ENCODE measurements at places on chromosomes 4 and X.

GRCh38 chrX:63930140-63930539 lies 145.1 kb upstream of the ARHGEF9 start:
- no peaks in the 10 kb centered on the region for H3K4me1 ChIP-seq
- no peaks in the 10 kb centered on the region for H3K27me3 ChIP-seq
- no peaks in the 10 kb centered on the region for H3K36me3 ChIP-seq
- H3K27ac ChIP-seq, result no peak overlapping the region
- no peak for DNase-seq

DNA sequence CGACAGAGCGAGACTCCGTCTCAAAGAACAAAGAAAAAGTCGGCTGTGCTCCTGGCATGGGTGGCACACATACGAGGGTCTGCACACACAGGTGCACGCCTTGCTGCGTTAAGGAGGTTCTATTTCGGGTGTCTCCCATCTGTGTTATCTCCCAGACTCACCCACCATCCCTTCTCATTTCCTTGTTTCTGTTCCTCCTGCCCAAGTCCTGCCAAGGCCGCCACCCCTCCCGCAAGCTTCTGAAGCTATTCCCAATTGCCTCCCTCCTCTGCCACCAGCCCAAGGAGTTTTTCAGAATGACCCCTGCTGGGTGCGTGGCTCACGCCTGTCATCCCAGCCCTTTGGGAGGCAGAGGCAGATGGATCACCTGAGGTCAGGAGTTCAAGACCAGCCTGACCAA lies 6.0 kb upstream of the IL3RA start:
- H3K4me3 ChIP-seq, result no peak overlapping the region
- no peak overlapping the region for H3K27ac ChIP-seq
- no peaks in the 10 kb centered on the region for H3K4me1 ChIP-seq
- DNase-seq, result no peak
- no peaks in the 10 kb centered on the region for H3K36me3 ChIP-seq
- peaks cover 3% of the 10 kb centered on the region for H3K27me3 ChIP-seq

- no peak for DNase-seq
- H3K27me3 ChIP-seq, result no peaks in the 10 kb centered on the region
- no peak overlapping the region for H3K27ac ChIP-seq
- H3K36me3 ChIP-seq, result no peaks in the 10 kb centered on the region
- no peaks in the 10 kb centered on the region for H3K4me1 ChIP-seq
- no peak overlapping the region for H3K4me3 ChIP-seq
These were observed 130.5 kb upstream of the TTC29 start for GRCh38 chr4:147076179-147076578.

- H3K36me3 ChIP-seq, result no peaks in the 10 kb centered on the region
- no peaks in the 10 kb centered on the region for H3K27me3 ChIP-seq
- no peak overlapping the region for H3K4me3 ChIP-seq
- no peaks in the 10 kb centered on the region for H3K4me1 ChIP-seq
- DNase-seq, result no peak
These were observed 384.8 kb downstream of the FAM133A start for GRCh38 chrX:94058728-94059382.

- peaks cover 48% of the 10 kb centered on the region for H3K4me1 ChIP-seq
- no peaks in the 10 kb centered on the region for H3K27me3 ChIP-seq
- no peak overlapping the region for H3K4me3 ChIP-seq
- DNase-seq, result peak; percentile 66
These were observed 132.2 kb downstream of the AFAP1 start for GRCh38 chr4:7807351-7807921.

DNA sequence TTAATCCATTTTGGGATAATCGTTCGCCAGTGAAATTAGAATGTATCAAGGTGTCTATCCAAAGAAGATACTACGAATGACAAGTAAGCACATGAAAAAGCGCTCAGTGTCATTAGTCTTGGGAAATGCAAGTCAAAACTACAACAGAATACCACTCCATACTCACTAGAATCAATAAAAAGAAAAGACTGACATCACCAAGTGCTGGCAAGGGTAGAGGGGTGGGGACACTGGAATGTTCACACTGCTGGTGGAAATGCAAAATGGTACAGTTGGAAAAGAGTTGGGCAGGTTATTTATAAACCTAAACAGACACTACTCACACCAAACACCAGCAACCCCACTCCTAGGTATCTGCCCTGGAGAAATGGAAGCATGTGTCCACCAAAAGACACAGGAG lies 11.2 kb downstream of the WDR1 start:
- H3K27me3 ChIP-seq, result no peaks in the 10 kb centered on the region
- peaks cover 79% of the 10 kb centered on the region for H3K4me1 ChIP-seq
- peak overlapping the region; percentile 10 for H3K27ac ChIP-seq
- no peak for DNase-seq

GRCh38 chr4:70688795-70689231 lies 481 bp downstream of the UTP3 start:
- DNase-seq, result no peak
- peaks cover 27% of the 10 kb centered on the region for H3K36me3 ChIP-seq
- H3K4me1 ChIP-seq, result peaks cover 3% of the 10 kb centered on the region
- peak overlapping the region; percentile 94 for H3K27ac ChIP-seq
- no peaks in the 10 kb centered on the region for H3K27me3 ChIP-seq

GRCh38 chrX:40871385-40872082 lies 136.2 kb upstream of the MED14 start:
- peaks cover 2% of the 10 kb centered on the region for H3K4me1 ChIP-seq
- H3K36me3 ChIP-seq, result no peaks in the 10 kb centered on the region
- no peak overlapping the region for H3K4me3 ChIP-seq
- peak; percentile 4 for DNase-seq
- peak overlapping the region; percentile 12 for H3K27ac ChIP-seq

DNA sequence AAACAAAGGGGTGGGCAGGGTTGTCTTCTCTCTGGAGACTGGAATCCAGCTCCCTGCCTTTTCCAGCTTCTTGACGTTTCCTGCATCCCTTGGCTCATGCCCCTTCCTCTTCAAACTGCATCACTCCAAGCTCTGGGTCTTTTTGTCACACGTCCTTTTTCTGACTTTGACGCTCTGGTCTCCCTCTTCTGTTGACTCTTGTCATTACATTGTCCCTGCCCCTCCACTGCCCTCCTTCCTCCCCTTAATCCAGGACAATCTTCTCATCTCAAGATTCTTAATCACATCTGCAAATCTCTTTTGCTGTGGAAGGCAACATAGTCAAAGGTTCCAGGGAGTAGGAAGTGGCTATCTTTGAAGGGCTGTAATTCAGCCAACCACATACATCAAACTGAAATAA lies 178.3 kb downstream of the TMA16 start:
- no peaks in the 10 kb centered on the region for H3K36me3 ChIP-seq
- no peak for DNase-seq
- H3K27ac ChIP-seq, result no peak overlapping the region

DNA sequence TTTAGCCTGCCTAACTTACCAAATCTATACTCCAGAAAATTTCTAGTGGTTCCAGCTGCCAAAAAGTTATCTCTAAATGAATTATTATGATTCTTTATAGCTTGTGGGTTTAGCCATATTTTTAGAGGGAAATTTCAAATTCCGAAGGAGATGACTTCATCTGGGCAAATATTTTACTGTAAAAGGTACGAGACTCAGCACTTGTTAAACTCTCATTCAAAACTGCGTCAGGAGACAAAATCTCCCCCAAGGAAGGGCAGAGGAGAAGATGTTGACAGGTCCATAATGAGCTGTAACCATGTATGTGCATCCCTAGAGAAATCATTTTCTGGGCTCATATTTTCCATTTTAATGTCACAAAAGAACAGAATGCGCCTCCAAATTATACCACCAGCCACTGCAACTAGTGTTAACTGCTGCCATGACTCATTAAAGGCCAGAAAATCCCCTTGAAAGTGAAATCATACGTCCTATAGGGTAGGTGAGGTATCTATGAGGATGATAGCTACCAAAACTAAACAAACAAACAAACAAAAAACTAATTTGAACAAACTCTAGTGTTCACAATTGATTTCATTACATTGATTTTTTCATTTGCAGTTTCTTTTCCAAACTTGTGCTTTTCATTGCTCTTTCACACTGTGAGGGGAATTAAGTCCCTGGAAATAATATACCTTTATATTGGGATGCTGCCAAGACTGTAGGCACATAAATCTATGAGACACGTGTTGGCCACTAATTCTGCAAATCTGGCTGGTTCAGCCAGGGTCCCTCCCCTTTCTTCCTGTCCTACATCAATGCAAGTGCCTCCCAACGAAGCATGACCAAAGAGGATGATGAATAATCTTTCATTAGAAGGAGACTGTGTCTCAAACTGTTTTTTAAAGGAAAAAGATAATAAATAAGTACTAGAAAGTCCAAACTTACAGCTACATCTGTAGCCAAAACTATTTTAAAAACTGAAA lies 85.8 kb downstream of the ARHGAP6 start:
- DNase-seq, result peak; percentile 11
- H3K4me1 ChIP-seq, result no peaks in the 10 kb centered on the region
- no peaks in the 10 kb centered on the region for H3K36me3 ChIP-seq
- no peak overlapping the region for H3K4me3 ChIP-seq
- H3K27me3 ChIP-seq, result no peaks in the 10 kb centered on the region

- no peaks in the 10 kb centered on the region for H3K4me1 ChIP-seq
- H3K36me3 ChIP-seq, result no peaks in the 10 kb centered on the region
- no peaks in the 10 kb centered on the region for H3K27me3 ChIP-seq
- no peak overlapping the region for H3K27ac ChIP-seq
These were observed 82.9 kb downstream of the ANKRD50 start for GRCh38 chr4:124629681-124630080.

DNA sequence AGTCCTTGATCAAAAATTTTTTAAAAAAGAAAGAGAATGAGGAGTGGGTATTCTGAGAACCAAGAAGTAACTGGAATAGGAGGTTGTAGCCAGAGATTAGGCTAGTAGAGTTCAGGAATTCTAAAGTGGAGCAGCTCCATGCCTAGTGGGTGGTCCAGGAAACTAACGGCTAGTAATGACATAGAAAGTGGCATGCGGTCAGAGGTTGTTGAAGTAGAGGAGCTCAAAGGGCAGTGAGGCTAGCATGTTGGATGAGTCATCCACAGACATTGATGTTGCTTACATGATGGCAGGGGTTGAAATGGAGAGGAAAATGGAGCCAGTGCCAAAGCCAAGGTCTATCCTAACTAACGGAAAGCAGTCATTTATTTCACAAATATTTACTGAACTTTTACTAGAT lies 42.1 kb downstream of the TEX13B start:
- no peaks in the 10 kb centered on the region for H3K27me3 ChIP-seq
- H3K4me3 ChIP-seq, result no peak overlapping the region
- peaks cover 2% of the 10 kb centered on the region for H3K4me1 ChIP-seq
- peak; percentile 1 for DNase-seq
- no peaks in the 10 kb centered on the region for H3K36me3 ChIP-seq

DNA sequence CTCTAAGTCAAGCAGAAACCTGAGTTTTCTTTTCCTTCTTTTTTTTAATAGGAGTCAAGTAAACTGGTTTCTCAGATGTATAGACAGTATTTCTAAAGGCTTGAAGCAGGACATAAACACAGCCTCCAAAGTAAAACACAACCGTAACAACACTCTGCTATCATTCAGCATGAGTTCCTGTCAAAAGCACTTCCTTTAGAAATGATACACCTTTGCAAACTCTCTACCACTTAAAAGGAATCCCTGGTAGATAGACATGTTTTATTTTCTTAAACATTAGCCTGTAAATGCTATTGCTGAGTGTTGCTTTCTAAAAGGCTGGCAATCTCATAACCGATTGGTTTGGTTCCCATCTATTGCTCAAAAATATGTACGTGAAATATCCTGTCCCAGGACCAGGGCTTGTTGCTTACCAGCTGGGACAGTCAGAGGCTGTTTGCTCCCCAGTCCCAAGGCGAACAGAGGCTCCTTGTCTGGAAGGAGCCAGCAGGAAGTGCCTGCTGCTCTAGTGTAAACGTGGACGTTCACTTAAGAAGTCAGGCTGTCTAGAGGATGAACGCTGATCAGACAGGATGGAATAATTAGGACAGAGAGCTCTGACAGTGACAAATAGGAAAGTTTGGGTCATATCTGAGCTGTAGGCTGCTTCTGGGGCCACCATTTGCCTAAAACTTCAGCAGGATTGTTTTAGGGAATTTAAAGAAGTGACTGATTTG lies 173.9 kb upstream of the KLF3 start:
- H3K36me3 ChIP-seq, result no peaks in the 10 kb centered on the region
- no peak overlapping the region for H3K4me3 ChIP-seq
- no peak overlapping the region for H3K27ac ChIP-seq
- no peaks in the 10 kb centered on the region for H3K27me3 ChIP-seq

GRCh38 chr4:90546114-90546513 lies 418.9 kb downstream of the CCSER1 start:
- DNase-seq, result no peak
- H3K27me3 ChIP-seq, result no peaks in the 10 kb centered on the region
- H3K4me3 ChIP-seq, result no peak overlapping the region
- no peak overlapping the region for H3K27ac ChIP-seq

DNA sequence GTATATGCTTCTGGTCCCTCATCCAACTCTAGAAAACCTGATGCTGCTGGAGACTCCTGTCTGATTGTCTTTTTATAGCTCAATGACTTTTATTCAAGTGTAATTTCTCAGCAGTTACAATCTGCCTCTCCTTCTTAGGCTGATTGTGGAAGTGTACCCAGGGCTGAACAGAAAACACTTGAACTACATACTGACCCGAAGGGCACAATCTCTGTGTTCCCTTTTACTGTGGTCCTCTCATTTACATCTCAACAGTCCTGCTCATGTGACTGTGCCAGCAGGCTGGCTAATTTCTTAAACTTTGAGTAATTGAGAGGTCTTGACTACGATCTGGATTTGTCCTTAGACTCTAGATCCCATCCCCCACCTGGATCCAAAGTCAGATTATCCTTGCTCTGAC lies 863.4 kb downstream of the PDHA2 start:
- H3K4me3 ChIP-seq, result no peak overlapping the region
- no peaks in the 10 kb centered on the region for H3K27me3 ChIP-seq
- H3K4me1 ChIP-seq, result no peaks in the 10 kb centered on the region
- H3K27ac ChIP-seq, result no peak overlapping the region

DNA sequence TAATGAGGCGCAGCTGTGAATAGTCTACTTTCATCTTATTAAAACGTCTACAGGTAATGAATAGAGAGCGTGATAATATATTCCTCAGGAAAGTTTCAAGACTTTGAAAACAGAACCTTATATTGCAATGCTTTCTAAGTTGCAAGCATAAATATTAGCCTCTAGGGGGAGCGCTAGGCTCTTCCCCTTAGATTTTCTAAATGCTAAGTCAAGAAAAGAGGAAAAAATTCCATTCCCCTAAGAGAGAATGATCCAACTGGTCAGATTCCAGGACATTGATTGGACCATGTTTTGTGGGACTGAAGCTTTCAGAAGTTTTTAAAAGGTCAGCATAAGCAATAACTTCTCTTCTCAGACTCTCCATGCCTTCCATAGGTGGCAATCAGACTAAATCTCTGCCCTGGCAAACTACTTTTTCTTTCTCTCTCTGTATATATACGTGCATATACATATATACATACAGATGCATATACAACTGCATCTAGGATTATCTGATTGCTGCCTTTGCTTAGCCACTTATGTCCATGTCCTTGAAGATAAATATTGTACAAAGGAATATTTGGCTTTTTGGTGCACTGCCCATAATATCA lies 492.9 kb downstream of the INPP4B start:
- peak; percentile 66 for DNase-seq
- H3K27me3 ChIP-seq, result no peaks in the 10 kb centered on the region
- H3K4me3 ChIP-seq, result no peak overlapping the region

DNA sequence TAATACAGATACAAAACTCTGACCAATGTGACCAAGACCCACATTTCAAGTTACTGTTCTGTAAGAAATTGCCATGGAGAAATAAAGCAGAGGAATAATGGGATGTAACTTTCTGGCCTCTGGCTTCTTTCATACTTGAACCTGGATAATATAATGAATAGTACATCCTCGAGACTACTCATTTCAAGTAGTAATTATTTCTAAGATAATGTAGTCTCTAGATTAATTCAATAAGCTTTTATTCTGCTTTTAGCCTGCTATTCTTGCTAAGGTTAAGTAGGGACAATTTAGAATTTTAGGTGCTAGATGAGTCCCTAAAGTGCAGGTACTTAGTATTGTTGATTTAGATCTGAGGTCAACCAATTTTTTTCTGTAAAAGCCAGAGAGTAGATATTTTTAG lies 178.7 kb upstream of the IL15 start:
- no peaks in the 10 kb centered on the region for H3K27me3 ChIP-seq
- no peak for DNase-seq
- no peak overlapping the region for H3K4me3 ChIP-seq
- H3K36me3 ChIP-seq, result no peaks in the 10 kb centered on the region
